Thymus (tissue), 14 donors: ENCODE measurements at places on chromosomes 16 and 17. TPM values are rescaled to one million over a fixed set of nuclear protein-coding genes. Genes with fewer than 3 reads are reported as not detected.

DNA sequence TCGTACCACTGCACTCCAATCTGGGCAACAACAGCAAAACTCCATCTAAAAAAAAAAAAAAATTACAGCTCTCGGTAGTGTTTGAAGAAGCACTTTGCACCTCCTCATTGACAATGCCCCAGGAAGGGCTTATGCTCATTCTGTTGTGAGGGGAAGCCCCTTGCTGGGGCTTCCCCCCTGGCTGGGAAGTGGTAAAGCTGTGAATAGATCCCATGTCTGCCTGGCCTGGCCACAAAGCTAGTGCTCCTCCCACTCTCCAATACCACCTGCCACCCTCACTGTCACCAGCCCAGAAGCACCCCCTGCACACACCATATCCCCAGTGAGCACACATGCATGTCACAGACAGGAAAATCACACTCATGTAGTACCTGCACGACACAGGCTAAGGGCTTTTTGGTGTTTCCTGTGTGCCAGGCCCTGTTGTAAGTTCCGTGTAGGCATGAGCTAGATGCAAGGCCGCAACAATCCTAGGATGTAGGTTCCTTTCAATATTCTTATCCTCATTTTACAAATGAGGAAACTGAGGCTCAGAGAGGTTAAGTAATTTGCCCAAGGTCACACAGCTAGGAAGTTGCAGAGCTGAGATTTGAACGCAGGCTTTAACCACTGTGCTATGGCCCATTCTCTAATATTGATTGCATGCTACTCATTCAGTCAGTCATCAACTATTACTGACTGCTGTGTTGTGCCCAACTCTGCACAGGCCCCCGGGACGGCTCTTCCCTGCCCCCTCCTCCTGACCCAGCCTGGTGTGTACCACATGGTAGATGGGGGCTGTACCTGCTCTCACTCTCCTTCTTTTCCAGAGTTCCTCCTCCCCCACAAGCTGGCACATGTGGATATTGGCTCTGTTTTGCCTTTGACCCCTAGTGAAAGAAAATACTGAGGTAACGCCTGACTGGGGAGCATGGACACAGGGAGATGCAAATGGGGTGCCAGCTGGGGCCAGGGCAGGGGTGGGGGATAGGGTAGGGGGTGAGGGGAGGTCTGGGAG, 11.9 kb upstream of the COL1A1 start:
- no peak for DNase-seq
- no peaks in the 10 kb centered on the region for H3K27me3 ChIP-seq
- H3K27ac ChIP-seq = peak overlapping the region; percentile 11
- H3K36me3 ChIP-seq = no peaks in the 10 kb centered on the region
- H3K4me1 ChIP-seq = peaks cover 19% of the 10 kb centered on the region
- no peak overlapping the region for H3K4me3 ChIP-seq

KRT37 gene
- polyA plus RNA-seq = 0.34 TPM

BICDL2 gene
- 6.0 TPM for polyA plus RNA-seq

- H3K4me3 ChIP-seq = no peak overlapping the region
- peaks cover 53% of the 10 kb centered on the region for H3K36me3 ChIP-seq
- no peak for DNase-seq
These were observed 3.6 kb downstream of the PKMYT1 start for GRCh38 chr16:2976673-2977072.

GRCh38 chr16:77112746-77113145, 78.2 kb upstream of the MON1B start:
- no peak overlapping the region for H3K27ac ChIP-seq
- no peaks in the 10 kb centered on the region for H3K27me3 ChIP-seq
- H3K4me1 ChIP-seq = no peaks in the 10 kb centered on the region
- no peaks in the 10 kb centered on the region for H3K36me3 ChIP-seq
- no peak overlapping the region for H3K4me3 ChIP-seq

GRCh38 chr16:54591816-54592246, 305.2 kb upstream of the IRX3 start:
- H3K4me1 ChIP-seq = no peaks in the 10 kb centered on the region
- no peak overlapping the region for H3K27ac ChIP-seq
- DNase-seq = no peak
- H3K27me3 ChIP-seq = no peaks in the 10 kb centered on the region
- no peaks in the 10 kb centered on the region for H3K36me3 ChIP-seq
- no peak overlapping the region for H3K4me3 ChIP-seq

DNA sequence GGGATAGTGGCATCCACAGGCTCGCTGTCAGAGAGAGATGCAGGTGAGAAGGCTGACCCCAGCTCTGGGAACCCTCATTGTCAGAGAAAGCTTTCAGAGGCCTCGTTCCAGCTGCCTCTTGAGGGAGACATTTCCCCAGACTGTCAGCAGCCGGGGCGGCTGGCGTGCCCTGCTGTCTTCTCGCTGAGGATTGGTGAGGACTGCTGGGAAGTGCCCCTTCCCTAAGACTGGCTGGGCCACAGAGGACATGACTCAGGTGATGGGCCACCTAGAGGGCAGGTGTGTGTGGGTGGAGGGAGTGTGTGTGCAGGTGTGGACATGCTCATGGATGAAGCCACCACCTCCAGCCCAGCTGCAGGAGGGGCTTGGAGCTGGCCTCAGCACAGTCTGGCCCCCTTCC, 25.3 kb downstream of the SPACA3 start:
- no peaks in the 10 kb centered on the region for H3K4me1 ChIP-seq
- DNase-seq = no peak
- H3K27ac ChIP-seq = no peak overlapping the region
- H3K36me3 ChIP-seq = no peaks in the 10 kb centered on the region
- no peak overlapping the region for H3K4me3 ChIP-seq

- H3K4me1 ChIP-seq = peaks cover 78% of the 10 kb centered on the region
- no peak overlapping the region for H3K4me3 ChIP-seq
These were observed 215.1 kb upstream of the GSE1 start for GRCh38 chr16:85398050-85398451.

KRTAP4-1 gene
- not detected for polyA plus RNA-seq

DNA sequence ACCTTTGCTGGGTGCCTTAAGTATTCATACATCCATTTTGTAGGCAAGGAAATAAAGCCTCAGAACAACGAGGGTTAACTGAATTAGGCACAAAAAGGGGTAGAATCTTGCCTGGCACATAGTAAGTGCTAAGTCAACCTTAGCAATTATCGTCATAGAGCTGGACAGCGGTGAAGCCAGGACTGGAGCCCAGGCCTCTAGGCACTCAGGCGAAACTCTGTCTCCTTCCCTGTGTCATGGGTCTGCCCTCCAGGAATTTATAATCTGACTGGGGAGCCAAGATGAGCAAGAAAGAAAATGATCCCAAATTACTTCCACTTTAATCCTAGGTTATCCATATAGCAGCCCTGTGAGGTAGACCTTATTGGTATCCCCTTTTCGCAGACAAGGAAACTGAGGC, 61.4 kb downstream of the KATNIP start:
- no peak overlapping the region for H3K4me3 ChIP-seq
- no peaks in the 10 kb centered on the region for H3K4me1 ChIP-seq
- DNase-seq = no peak

SRL gene
- 1.1 TPM for polyA plus RNA-seq

DNA sequence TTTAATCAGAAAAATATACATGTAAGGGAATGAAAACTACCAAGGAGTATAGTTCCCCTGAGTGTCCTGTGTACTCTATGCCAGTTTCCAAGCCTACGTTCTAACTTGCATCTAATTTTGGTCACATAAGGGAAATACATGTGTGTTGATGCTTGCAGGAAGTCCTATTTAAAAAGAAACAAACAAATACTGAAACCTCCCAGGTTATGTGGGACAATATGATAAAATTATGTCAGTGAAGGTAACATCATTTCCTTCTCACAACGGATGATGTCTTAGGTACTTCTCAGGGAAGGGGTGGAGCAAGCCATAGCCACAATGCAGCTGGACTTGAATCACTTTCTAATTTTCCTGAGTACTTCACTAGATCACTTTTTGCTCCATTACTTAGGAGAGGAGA, 115.9 kb downstream of the ZFHX3 start:
- H3K27ac ChIP-seq = no peak overlapping the region
- H3K4me1 ChIP-seq = no peaks in the 10 kb centered on the region
- H3K27me3 ChIP-seq = no peaks in the 10 kb centered on the region
- no peak overlapping the region for H3K4me3 ChIP-seq
- DNase-seq = no peak

KRT24 gene
- 1.9 TPM for polyA plus RNA-seq

GRCh38 chr16:19114359-19115147, 789 bp downstream of the ITPRIPL2 start:
- no peaks in the 10 kb centered on the region for H3K4me1 ChIP-seq
- H3K4me3 ChIP-seq = peak overlapping the region; percentile 33
- no peak for DNase-seq
- H3K27ac ChIP-seq = no peak overlapping the region
- peaks cover 24% of the 10 kb centered on the region for H3K27me3 ChIP-seq

GRCh38 chr16:3495176-3495575, at the start of gene C16orf90:
Gene C16orf90, minus strand, starts transcription at chr16:3495489. Its CDS starts 68 bp downstream, at chr16:3495421.
- no peaks in the 10 kb centered on the region for H3K27me3 ChIP-seq
- DNase-seq = no peak

GRCh38 chr17:81002409-81003361, 11.0 kb downstream of the CHMP6 start:
- no peak for DNase-seq
- no peak overlapping the region for H3K4me3 ChIP-seq
- peaks cover 22% of the 10 kb centered on the region for H3K36me3 ChIP-seq
- H3K27me3 ChIP-seq = peaks cover 17% of the 10 kb centered on the region
- peaks cover 14% of the 10 kb centered on the region for H3K4me1 ChIP-seq
